ENCODE measurements at places on chromosomes 5 and 9.

DNA sequence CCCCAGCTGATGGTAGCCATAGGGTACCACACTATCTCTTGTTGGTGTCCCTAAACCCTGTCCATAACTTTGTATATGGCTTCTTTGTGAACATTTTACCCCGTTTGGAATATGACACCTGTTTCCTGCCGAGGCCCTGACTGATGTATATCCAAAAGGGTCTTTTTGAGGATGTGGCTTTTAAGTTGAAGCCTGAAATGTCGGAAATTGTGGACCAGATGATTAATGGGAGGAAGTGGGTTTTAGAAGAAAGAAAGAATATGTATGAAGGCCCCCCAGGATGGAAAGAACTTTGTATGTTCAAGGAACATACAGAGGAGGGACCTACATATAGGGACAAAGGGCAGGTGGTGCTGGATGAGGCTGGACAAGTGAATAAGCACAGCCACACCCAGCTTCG, 16.7 kb upstream of the TNFSF8 start:
- no peaks in the 10 kb centered on the region for H3K27me3 ChIP-seq
- H3K4me1 ChIP-seq: peaks cover 7% of the 10 kb centered on the region
- no peak overlapping the region for H3K4me3 ChIP-seq
- H3K27ac ChIP-seq: no peak overlapping the region
- H3K36me3 ChIP-seq: no peaks in the 10 kb centered on the region

GRCh38 chr5:67233075-67233474, 36.5 kb upstream of the CD180 start:
- no peaks in the 10 kb centered on the region for H3K36me3 ChIP-seq
- H3K27me3 ChIP-seq: no peaks in the 10 kb centered on the region
- no peak overlapping the region for H3K4me3 ChIP-seq
- no peak for DNase-seq
- H3K27ac ChIP-seq: no peak overlapping the region
- H3K4me1 ChIP-seq: peaks cover 7% of the 10 kb centered on the region

DNA sequence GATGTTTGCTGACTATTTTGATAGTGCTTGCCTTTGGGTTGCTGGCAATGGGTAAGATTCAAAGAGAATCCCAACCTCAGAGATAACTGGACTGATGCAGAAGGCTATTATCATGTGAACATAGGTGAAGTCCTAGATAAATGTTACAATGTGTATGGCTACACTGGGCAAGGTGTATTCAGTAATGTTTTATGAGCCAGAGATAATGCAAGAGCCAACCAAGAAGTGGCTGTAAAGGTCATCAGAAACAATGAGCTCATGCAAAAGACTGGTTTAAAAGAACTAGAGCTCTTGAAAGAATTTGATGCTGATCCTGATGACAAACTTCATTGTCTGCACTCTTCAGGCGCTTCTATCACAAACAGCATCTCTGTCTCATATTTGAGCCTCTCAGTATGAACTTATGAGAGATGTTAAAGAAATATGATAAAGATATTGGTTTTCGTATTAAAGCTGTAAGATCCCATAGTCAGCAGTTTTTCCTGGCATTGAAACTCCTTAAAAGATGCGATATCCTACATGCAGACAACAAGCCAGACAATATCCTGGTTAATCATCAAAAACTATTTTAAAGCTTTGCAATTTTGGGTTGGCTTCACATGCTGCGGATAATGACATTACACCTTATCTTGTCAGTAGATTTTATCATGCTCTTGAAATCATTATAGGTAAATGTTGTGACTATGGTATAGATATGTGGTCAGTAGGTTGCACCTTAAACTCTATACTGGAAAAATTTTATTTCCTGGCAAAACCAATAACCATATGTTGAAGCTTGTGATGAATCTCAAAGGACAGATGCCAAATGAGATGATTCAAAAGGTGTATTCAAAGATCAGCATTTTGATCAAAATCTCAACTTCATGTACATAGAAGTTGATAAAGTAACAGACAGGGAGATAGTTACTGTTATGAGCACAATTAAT, 41.9 kb upstream of the TNFSF15 start:
- no peaks in the 10 kb centered on the region for H3K4me1 ChIP-seq
- no peak for DNase-seq
- no peaks in the 10 kb centered on the region for H3K27me3 ChIP-seq
- no peak overlapping the region for H3K4me3 ChIP-seq
- H3K27ac ChIP-seq: no peak overlapping the region
- H3K36me3 ChIP-seq: no peaks in the 10 kb centered on the region

DNA sequence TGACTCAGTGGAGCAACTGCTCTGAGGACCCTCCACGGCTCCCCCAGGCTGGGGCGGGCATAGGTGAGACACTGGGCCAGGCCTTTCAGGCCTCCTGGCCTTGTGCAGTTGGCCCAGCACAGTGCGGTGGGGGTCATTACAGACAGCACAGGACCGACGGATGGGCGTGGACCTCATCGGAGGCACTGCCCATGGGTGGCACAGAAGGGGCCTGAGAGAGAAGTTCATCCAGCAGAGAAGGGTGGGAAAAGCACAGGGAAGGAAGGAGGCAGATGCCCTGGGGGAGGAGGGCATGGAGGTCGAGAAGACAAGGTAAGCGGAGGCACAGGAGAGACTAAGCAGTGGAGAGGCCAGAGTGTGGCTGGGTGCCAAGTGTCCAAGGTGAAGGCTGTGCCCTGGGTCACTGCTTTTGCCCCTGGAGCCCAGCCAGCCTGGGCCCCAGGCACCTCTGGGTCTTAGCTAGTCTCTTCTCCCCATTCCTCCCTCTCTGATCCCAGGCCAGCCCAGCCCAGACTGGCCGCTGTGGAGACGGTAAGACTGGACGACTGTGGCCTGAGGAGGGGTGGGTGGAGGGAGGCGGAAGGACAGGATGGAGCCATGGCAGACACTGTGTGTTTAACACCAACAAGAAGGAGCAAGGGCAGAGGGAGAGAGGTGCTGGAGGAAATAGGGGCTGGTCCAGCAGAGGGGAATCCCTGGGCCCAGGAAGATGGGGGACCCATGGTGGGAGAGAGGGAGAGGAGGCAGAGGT, 5.7 kb downstream of the IL3 start:
- no peak overlapping the region for H3K27ac ChIP-seq
- no peak for DNase-seq
- H3K27me3 ChIP-seq: no peaks in the 10 kb centered on the region
- H3K4me3 ChIP-seq: no peak overlapping the region
- H3K4me1 ChIP-seq: no peaks in the 10 kb centered on the region

- H3K4me1 ChIP-seq: no peaks in the 10 kb centered on the region
- no peaks in the 10 kb centered on the region for H3K36me3 ChIP-seq
- H3K4me3 ChIP-seq: no peak overlapping the region
- no peak for DNase-seq
- no peaks in the 10 kb centered on the region for H3K27me3 ChIP-seq
- H3K27ac ChIP-seq: no peak overlapping the region
Observed at GRCh38 chr9:94675008-94675881, 35.9 kb upstream of the FBP1 start.

DNA sequence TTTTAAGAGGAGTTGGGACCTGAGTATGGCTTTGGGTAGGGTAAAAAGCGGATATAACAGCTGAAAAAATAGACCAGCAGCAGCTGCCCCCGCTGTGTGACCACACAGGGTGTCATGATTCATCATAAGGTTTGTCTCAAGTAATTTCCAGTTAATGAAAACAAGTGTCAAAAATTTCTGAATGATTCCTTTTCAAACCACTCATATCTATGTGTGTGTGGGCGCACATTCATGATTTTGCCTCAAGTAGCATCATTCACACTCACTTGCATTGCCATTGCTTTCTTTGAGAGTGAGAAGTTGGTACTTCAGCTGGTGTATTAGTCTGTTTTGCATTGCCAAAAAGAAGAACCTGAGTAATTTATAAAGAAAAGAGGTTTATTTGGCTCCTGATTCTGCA, 12.1 kb upstream of the TNFAIP8 start:
- H3K27ac ChIP-seq: peak overlapping the region; percentile 87
- no peak overlapping the region for H3K4me3 ChIP-seq
- DNase-seq: no peak
- no peaks in the 10 kb centered on the region for H3K36me3 ChIP-seq

GRCh38 chr9:132854832-132855231, 23.3 kb downstream of the AK8 start:
- no peak overlapping the region for H3K27ac ChIP-seq
- peak overlapping the region; percentile 47 for H3K4me3 ChIP-seq
- H3K4me1 ChIP-seq: peaks cover 31% of the 10 kb centered on the region
- H3K36me3 ChIP-seq: no peaks in the 10 kb centered on the region
- no peaks in the 10 kb centered on the region for H3K27me3 ChIP-seq

- H3K27ac ChIP-seq: no peak overlapping the region
- peaks cover 8% of the 10 kb centered on the region for H3K4me1 ChIP-seq
- H3K4me3 ChIP-seq: no peak overlapping the region
- DNase-seq: no peak
Observed at GRCh38 chr5:80069918-80070318, 34.8 kb downstream of the THBS4 start.

DNA sequence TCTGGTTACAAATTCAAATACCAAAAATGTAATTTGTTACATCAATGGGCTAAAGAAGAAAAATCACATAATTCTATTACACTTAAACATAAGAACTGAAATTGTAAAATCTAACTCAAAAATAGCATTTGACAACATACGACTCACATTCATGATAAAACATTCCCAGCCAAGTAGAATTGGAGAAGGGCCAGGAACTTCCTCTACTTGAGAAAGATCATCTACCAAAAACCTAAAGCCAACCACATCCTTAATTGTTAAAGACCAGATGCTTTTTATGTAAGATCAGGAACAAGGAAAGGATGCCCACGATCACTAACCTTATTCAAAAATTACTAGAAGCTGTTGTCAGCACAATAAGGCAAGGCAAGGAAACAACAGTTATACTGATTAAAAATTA, 1819.8 kb upstream of the C9orf72 start:
- no peak for DNase-seq
- no peak overlapping the region for H3K27ac ChIP-seq
- H3K36me3 ChIP-seq: no peaks in the 10 kb centered on the region
- H3K27me3 ChIP-seq: no peaks in the 10 kb centered on the region

GRCh38 chr5:3302228-3302627, 293.4 kb upstream of the IRX1 start:
- H3K4me1 ChIP-seq: no peaks in the 10 kb centered on the region
- no peak for DNase-seq
- no peaks in the 10 kb centered on the region for H3K27me3 ChIP-seq
- no peaks in the 10 kb centered on the region for H3K36me3 ChIP-seq

GRCh38 chr9:133225171-133226011, 16.3 kb upstream of the OBP2B start:
- H3K4me1 ChIP-seq: no peaks in the 10 kb centered on the region
- DNase-seq: no peak
- no peaks in the 10 kb centered on the region for H3K27me3 ChIP-seq
- no peak overlapping the region for H3K4me3 ChIP-seq
- no peak overlapping the region for H3K27ac ChIP-seq

DNA sequence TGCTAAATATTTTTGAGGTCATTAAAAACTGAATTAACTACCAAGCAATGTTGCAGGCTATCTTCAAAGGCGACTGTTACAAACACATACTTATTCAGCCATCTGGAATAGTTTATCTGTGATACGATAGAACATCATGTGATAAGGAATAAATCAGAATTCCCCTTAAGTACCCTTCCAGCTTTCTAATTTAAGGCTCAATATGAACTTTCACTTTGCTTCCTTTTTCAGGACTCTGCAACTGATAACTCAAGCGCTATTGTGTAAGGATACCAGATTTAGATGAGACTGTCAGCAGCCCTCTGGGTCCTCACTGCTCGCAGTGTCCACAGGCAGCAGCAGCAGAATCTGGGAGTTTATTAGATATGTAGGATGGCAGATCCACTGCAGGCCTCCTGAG, 416.3 kb downstream of the SPATA31D1 start:
- DNase-seq: no peak
- no peaks in the 10 kb centered on the region for H3K27me3 ChIP-seq
- no peaks in the 10 kb centered on the region for H3K4me1 ChIP-seq
- H3K4me3 ChIP-seq: no peak overlapping the region

DNA sequence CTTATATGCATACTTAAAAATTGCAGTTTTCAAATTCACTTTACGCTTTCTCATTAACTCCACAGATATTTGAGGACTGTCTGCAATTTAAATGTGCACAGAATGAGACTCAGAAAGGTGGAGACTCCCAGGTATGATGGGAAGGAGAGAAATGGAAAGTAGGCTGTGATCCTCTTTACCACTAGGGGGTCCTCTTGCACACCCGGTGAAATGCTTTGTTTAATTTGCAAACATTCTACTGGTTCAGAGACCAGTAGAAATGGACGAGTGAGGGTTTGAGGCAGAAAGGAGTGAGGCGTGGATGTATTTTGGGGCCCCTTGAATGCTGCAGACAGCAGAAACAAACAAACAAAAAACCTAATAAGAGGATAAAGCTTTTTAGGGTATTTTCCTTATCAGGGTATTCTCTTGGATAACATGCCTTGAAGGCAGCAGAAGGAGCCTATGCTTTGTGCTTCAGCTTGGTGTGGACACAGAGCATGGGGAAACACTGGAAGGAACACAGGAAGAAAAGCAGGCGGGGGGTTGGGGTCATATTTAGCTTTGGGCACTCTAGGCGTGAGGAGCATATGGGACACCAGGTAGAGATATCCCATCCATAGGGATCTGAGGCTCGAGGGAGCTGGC, 410.1 kb downstream of the DMRT2 start:
- no peaks in the 10 kb centered on the region for H3K27me3 ChIP-seq
- DNase-seq: peak; percentile 7
- no peak overlapping the region for H3K4me3 ChIP-seq
- no peaks in the 10 kb centered on the region for H3K4me1 ChIP-seq
- no peak overlapping the region for H3K27ac ChIP-seq
- no peaks in the 10 kb centered on the region for H3K36me3 ChIP-seq

DNA sequence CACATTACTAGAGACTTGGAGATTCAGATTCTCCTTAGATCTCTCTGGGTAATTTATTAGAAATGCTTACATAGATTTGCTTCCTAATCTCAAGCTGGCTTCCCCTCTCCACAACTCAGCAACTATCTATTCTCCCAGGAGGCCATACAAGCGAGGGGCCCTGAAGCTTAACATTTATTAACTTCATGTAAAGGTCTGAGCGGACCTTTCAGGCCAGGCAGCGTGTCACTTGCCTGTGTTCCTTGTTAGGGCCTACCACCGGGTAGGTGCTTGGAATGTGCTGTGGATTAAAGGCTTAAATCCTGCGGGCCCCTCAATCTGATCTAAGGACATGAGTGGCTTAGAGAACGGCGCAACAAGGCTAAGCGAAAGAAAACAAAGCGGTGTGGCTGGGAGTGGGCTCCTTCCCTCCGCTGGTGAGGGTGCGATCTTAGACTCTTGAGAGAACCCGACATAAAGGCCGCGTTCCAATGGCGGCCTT, 712 bp upstream of the HSPA4 start:
- H3K4me1 ChIP-seq: peaks cover 41% of the 10 kb centered on the region
- no peaks in the 10 kb centered on the region for H3K27me3 ChIP-seq
- H3K27ac ChIP-seq: peak overlapping the region; percentile 99

DNA sequence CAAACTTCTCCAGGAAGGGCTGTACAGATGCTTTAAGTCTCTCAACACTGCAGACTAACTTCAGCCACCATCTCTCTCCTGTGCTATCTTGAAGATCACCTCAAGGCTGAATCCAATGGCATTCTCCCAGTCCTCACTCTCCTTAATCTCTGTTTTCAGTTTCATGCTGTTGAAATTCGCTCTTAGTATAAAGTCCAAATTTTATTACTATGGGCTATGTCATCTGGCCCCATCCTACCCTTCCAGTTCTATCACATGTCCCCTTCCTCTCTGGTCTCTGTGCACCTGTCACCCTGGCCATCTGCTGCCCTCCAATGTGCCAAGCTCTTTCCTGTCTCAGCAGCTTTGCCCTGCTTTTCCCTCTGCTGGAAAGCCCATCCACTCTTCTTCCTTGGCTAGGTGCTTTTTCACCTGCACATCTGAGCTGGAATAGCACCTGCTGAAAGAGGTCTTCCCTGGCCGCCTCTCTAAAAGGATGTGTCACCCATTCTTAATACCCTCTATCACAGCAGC, 284.7 kb upstream of the MAP3K1 start:
- H3K27ac ChIP-seq: no peak overlapping the region
- H3K27me3 ChIP-seq: no peaks in the 10 kb centered on the region
- H3K36me3 ChIP-seq: no peaks in the 10 kb centered on the region
- H3K4me3 ChIP-seq: no peak overlapping the region
- no peak for DNase-seq
- H3K4me1 ChIP-seq: no peaks in the 10 kb centered on the region

Data from B cell (primary cell).